ENCODE measurements at places on chromosomes 3 and 15.

DNA sequence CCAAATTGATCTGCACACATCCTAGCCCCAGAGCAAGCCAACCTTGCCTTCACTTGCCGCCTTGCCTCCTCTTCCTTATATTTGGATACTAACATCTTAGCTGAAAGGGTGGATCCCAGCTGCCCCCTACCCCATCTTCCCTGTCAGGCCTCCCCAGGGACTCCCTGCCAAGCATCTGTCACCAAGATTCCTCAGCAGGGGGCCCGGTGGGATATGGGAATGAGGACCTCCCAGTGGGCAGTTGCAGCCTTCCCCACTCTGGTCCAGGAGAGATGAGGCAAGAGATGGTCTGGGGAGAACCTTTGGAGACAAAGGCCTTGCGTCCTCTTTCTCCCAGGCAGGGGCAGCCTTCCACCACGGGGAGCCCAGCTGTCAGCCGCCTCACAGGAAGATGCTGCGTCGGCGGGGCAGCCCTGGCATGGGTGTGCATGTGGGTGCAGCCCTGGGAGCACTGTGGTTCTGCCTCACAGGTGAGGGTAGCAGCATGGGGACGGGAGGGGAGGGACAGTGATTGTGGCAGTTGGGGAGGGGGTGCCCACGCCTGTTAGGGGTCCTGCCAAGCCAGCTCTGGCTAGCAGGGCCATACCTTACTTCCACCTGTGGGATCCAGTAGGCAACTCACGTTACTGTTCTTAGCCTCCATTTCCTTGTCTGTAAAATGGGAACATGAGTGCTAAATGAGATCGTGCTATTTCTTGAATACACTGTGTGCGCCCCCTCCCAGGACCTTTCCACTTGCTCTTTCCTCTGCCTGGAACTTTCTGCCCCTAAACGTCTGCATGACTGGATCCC, 15.3 kb downstream of the CD276 start:
- no peak for DNase-seq

DNA sequence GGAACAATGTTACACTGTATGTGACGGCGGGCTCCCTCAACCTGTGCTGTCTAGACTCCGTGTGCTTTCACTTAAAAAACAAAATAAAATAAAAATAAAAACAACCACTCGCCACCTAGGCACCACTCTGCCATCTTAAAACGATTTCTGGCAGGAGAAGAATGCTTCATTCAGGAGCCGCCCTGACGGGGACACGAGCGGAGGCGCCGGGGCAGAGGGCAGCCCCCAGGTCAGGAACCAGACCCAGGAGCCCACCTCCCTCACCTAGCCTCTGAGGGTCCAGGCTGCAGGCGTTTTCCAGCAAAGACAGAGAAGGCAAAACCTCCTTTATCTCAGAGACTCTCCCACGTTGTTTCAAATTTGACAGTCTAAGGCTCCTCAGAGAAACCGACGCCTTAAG, 85.1 kb upstream of the SNRPA1 start:
- no peak for DNase-seq

DNA sequence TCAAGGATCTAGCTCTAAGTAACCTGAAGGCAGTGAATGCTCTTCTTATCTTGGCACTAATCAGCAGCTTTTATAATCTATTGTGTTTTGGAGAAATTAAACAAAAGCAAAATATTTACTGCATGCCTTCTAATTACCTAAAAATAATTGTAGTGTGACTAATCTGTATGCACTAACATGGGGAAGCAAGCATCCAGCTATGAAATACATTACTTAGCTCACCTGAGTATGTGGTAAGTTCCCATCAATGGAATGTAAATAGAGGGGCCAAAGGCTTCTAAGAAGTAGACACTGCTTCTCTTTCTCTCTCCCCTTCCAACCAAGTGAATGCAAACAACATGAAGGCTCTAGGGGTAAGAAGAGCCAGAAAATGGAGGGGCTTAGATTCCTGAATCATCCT, 165.6 kb downstream of the STAG1 start:
- no peak for DNase-seq

DNA sequence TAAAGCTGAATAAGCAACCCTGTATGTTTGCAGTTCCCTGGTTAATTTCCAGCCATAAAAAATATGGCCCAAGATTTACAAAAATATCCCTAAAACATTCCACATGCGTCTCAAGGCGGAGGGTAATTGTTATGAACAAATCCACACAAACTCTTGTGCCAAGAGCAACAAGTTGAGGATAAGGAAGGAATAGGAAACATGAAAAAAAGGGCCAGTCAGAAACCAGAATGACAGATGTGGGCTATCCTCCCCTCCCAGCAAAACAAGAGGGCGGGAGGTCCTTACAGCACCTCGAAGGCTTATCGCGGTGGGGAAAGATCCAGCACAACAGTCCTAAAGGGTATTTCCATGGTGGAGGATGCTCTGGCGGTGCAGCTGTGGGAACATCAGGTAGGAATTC, 155.6 kb upstream of the HES1 start:
- no peak for DNase-seq

DNA sequence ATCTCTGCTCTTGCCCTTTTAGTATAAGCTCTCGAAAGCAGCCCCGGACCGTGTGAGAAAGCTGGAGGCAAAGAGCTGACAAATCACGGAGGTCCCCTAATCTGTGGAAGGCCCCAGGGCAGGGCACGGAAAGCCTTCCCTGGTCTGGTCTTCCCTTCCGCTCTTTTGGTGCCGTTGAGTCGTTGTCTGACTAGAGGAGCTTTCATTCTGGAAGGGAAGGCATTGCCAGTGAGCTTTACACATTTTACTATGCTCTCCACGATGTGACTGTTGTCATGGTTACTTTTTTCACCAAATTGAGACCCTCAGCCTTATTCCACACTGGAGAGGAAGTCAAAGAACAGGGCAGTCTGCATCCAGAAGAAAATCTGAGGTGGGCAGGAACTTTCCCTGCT, 71.7 kb downstream of the CYP19A1 start:
- DNase-seq: no peak

GRCh38 chr3:156579427-156579851, 24.5 kb upstream of the SSR3 start:
- peak; percentile 93 for DNase-seq

- DNase-seq: no peak
These were observed 108.9 kb upstream of the PROK2 start for GRCh38 chr3:71893702-71894479.

GRCh38 chr3:46844397-46844796, 18.8 kb downstream of the MYL3 start:
- no peak for DNase-seq

DNA sequence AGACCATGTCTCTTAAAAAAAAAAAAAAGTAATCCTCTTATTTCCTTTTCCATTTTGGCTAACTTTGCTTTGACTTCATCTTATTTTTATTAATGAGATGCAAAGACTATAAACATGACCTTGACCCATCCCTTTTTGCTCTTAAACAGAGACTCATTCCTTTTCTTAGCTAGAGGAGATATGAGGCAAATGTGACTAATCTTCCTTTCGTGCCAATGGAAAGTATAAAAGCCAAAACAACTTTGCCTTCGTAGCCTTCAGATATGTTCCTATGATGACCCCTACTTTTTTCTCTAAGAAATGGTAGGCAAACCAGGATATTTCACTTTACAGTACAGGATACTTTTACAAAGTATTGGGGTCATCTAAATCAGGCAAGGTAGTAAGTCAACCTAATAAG, 36.9 kb upstream of the GOLGB1 start:
- DNase-seq: no peak

- no peak for DNase-seq
These were observed 1.8 kb downstream of the PLIN1 start for GRCh38 chr15:89677381-89677780.

GRCh38 chr15:65204236-65204930, 6.9 kb downstream of the CILP start:
- no peak for DNase-seq

DNA sequence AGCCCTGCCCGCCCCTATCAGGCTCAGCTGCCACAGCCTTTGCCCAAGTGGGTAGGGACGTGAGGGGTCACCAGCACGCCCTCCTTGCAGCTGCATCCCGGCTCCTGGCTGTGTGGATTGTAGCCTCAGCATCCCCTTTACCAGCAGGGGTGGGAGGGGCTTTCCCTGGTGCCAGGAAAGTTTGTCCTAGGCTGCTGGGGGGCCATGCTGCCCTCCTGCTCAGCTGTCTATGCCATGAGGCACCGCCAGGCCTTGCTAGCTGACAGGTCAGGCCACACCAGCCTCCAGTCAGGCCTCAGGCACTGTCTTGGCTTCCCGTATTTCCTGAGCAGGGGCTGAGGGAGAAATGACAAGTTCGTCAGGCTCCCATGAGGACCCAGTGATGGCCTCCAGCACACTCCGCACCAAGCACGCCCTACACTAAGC, 32.3 kb downstream of the TKT start:
- no peak for DNase-seq

DNA sequence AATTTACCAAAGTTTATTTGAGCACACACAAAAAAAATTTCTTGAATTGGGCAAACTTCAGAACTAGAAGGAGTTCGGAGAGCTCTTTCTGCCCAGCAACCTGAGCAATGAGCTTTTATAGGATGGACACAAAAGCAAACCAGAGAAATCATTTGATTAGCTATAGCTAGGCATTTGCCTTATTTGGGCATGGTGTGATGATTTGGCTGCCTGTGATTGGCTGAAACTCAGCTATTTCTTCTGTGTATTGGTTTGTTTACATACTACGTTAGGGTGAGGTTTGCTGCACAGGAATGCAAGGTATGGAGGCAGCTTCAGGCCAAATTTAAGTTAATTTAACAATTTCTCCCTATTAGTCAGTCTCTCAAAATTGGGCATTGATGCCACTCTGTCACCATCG, 65.1 kb downstream of the NEK11 start:
- DNase-seq: no peak

- no peak for DNase-seq
These were observed 27.4 kb upstream of the GOLM2 start for GRCh38 chr15:44261007-44261706.

- no peak for DNase-seq
These were observed 348.1 kb downstream of the SV2B start for GRCh38 chr15:91447991-91448644.

DNA sequence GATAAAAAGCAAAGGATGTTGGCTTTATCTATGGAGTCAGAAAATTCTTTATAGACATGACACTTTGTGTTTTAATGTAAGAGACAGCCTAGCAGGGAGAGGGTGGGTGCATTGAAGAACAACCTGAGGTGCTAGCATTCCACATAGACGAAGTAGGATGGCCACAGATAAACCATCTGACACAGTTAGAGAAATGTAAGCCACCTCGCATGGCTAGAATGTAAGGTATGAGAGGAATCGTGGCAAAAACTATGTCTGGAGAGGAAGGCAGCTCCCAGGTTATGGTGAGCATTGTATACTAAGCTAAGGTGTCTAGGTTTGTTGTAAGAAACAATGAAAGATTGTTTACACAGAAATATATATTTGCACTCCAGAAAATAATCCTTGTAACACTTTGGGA, 194.0 kb upstream of the SLITRK3 start:
- DNase-seq: no peak

DNA sequence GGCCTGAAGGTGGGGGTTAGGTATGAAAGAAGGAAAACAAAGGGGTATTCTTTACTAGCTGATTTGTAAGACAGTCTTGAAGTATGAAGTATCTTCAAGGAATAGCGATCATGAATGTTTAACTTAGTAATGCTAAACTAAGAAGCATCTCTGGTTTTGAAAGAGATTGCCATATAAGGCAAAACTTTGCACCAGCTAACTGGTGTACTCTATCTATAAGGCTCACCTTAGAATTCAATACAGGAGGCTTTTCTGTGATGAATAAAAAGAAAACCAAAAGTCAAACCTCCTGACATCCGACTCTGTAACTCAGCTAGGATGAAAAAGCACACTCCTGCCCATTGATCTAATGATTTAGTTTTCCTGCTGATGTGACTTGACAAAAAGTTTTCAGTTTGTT, 54.7 kb downstream of the FOXP1 start:
- DNase-seq: no peak

GRCh38 chr3:190360228-190360627, 27.7 kb upstream of the CLDN16 start:
- DNase-seq: no peak

GRCh38 chr3:158453865-158454264, 117.1 kb upstream of the MLF1 start:
- no peak for DNase-seq

GRCh38 chr3:13708301-13708700, 159.4 kb downstream of the FBLN2 start:
- no peak for DNase-seq

DNA sequence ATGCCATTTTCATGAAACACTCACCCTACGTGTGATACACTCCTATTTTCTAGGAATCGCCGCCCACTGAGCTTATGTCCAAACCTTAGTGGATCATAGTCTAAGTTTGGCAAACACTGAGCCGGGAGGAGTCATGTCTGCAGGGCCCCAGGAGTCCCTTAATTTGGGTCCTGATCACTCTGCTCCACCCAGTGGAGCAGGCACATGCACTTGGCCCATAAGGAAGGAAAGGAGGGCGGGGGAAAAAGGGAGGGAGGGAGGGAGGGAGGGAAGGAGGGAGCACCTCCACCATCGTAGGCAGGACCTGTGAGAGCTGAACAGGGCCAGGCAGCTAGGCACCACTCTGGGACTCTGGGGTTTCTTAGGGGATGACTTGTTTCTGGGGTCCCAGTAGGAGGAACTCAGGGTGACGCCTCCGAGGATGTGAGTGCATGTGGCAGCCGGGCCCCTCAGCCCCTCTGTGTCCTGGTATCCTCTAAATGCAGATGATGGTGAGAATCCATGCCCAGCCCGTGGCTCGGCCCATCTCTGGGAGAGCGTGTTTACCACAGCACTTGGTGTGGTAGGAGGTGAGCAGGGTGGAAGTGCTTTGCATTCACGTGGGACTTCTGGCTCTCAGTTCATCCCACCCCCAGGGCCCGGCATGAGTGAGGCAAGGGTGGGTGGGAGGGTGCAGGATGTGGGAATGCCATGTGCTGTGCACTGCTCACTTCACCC, 109.4 kb downstream of the KLF13 start:
- peak; percentile 78 for DNase-seq

- no peak for DNase-seq
These were observed 141.7 kb upstream of the NDN start for GRCh38 chr15:23828786-23829185.

GRCh38 chr15:27059610-27060202, 88.7 kb downstream of the GABRG3 start:
- DNase-seq: peak; percentile 46

GRCh38 chr3:64295594-64295993, 70.3 kb upstream of the PRICKLE2 start:
- no peak for DNase-seq

- DNase-seq: peak; percentile 48
These were observed 162.7 kb downstream of the STT3B start for GRCh38 chr3:31695280-31696008.
